ENCODE measurements at places on chromosomes 11 and 22.
A peak's percentile ranks its signal among the peaks of the same experiment; 100 is the strongest.

DNA sequence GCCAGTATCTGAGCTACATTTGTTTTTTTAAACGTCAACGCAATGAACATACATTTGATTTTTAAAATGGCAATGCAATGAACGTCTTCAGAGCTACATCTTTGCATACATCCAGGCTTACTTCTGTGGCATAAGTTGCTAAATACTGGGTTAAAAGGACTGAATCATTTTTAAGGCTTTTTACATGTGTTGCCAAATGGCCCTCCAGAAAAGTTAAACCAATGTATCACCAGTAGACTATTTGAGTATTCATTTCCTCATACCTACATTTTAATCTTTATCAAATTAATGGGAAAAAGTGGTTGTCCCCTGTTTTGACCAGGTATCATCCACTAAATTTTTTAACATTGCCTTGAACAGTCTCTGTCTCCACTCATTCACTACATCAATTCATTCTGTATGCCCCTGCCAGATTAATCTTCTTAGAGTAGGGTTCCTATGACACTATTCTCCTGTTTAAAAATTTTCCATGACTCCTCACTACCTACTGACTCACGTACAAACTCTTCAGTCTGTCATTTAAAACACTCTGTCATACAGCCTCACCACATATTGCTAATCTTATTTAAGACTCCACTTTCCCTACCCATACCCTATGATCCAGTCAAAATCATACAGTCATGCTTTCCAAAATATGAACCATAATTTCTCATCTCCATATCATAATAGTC lies 12.4 kb upstream of the PRRG4 start:
- no peak for DNase-seq

- DNase-seq, result peak; percentile 80
These were observed at the start of gene ESAM for GRCh38 chr11:124762105-124762623. Gene ESAM (minus strand): TSS chr11:124762290. CDS start chr11:124762154, 136 bp downstream.

DNA sequence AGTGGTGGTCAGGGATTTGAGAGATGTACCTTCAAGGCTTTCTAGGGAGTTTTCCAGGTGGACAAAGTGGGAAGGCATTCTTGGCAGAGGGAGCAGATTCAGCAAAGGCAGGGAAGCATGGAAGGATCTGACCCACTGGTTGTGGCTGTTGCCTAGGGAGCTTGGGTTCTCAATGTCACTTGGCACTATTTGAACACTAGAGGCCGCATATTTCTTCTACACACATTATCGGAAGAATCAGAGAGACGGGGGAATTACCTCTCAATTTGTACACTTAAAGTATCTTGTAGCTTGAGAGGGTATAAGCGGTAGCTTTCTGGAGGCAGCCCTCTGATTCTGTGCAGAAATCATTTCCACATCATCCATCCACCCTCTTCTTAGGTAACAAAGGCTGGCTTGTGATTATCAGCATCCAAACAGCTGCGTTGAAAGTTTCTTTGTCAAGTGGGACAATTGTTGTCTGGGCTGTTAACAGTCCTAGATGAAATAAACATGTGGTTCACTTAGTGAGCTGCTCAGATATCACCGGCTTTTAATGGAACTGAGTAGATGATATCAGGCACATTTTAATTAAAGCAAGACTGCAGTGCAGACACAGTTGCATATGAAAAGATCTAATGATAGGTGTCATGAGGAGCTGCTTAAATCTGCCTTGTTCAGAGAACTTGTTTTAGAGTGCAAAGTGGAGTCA lies 2.6 kb downstream of the NELL1 start:
- DNase-seq, result no peak

- peak; percentile 51 for DNase-seq
These were observed 9.6 kb upstream of the SC5D start for GRCh38 chr11:121282886-121283502.

DNA sequence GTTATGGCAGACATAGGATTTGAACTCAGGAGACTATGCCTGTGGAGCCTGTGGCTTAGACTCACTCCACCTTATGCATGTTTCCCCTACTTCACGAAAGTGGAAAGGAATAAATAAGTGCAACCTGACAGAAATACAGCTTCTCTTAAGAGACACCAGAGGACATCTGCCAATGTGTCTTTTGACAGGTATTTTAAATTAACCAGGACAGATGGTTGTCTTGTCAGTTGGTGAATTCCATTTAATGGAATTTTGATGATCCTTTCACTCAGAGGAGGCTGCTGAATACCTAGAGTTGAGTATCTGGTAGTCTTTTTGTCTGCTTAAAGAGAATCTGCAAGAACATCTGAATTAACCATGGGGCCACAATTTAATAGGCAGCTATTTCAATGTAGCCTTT lies 46.1 kb downstream of the NELL1 start:
- DNase-seq, result no peak

GRCh38 chr22:48429446-48430020 lies 1398.1 kb downstream of the BRD1 start:
- no peak for DNase-seq

- no peak for DNase-seq
These were observed 41.5 kb downstream of the SGSM1 start for GRCh38 chr22:24847490-24847889.

DNA sequence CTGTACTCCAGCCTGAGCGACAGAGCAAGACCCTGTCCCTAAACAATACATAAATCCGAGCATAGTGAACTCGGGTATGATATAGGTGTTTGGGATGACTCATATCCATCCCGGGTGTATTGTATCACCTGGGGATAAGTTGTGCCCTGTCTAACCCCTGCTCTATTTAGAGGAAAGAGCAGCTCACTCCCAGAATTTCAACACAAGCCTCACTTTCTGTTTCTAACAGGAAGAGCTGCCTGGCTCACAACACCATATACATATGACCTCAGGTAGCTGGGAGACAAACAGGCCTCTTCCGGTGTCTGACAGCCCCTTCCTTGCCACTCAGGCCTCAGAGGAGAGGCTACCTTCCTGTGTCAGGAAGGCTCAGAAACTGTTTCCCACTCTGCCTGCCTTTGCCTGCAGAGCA lies 9.9 kb upstream of the MICALL1 start:
- DNase-seq, result peak; percentile 58
